Activated CD4-positive, alpha-beta memory T cell treated with anti-CD3 and anti-CD28 coated beads for 36 hours (primary cell): ENCODE measurements at places on chromosomes 3 and 15. TPM values are rescaled to one million over a fixed set of nuclear protein-coding genes. Genes with fewer than 3 reads are reported as not detected.

GRCh38 chr3:133757701-133758567 is 11.7 kb downstream of the TF start:
- DNase-seq: no peak

DNA sequence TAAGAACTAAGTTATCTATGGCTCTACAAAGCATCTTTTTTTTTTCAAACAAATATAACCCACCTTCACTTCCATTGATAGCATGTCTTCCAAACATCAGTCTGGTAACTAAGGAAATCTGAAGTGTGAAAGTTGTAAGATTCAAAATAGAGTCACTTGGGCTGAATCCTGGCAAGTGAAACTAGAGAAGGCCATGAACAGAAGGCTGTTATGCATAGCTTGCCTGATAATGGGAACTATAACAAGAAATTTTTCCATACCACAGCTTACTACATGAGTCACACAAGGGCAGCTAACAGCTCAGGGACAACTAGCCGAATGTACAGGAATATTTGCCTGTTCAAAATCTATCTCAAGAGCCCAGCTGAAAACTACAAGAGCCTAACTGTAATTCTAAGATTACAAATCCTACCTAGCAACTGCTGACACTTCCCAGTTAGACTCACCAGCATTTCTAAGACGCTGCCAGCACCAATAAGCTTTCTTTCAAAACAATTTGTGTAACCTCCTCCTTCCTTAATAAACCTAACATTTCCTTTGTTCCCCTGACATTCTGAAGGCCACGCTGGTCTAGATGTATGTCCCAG is 1066.5 kb downstream of the PLOD2 start:
- DNase-seq: no peak

GRCh38 chr3:28050885-28051284 is 190.5 kb upstream of the CMC1 start:
- peak; percentile 52 for DNase-seq

DNA sequence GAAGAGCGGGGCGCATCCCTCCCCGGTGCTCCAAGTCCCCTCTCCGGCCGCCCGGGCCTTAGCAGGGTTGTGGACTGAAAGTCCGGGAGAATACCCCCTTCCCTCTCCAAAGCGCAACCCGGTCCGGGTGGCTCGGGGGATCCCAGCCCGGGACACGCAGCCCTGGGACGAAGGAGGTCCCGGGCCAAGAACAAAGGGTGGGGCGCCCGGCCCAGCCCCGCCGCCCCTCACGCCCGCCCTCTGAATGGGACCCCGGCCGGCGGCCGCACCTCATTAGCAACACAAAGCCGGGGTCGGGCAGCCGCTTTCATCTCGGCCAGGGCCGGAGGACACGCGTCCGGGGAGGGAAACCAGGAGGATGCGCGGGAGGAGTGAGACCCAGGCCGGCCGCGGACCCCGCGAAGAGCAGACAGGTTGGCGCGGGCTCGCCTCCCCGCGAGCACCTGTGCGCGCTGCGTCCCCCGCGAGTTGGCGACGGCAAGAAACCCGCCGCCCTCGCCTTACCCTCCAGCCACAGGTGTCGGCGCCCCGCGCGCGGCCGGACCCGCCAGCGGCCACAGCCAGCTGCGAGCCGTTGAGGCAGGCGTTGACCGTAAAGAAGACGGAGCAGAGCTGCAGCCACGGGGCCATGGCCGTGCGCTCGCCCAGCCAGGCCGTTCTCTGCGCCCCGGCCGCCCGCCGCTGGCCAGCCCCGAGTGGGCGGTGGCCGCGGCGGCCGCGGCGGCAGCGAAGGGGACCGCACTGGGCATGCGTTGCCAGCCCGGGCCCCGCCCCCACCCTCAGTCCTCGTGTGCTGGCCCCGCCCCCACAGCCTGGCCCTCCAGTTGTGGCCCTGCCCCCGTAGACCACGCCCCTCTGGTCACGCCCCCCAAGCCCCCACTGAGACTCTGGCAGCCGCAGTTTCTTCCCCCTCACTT is at the start of gene IL17RD:
Gene IL17RD (minus strand): TSS at position 697 of the 917 bp plus-strand sequence. CDS start 67 bp downstream, at position 630.
- peak; percentile 72 for DNase-seq

SPESP1 gene
- 1.5 TPM for total RNA-seq

DNA sequence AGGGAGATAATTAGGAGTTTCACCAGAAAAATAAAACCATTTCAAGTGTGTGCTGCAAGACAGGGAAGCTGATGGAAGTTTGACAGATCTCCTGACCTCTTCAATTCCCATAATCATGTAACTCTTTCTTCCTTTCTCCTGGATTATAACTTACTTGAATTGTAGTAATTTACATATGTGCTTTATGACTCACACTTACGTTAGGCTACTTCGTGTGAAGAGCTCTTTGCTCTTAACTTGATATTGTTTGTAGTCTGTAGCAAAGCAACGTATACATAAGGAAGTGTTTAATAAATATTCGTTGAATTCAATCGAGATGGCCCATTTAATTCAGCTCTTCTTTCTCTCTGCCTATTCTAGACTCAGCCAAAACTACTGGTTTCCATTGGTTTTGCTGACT is 23.5 kb downstream of the ROBO2 start:
- DNase-seq: no peak

DNA sequence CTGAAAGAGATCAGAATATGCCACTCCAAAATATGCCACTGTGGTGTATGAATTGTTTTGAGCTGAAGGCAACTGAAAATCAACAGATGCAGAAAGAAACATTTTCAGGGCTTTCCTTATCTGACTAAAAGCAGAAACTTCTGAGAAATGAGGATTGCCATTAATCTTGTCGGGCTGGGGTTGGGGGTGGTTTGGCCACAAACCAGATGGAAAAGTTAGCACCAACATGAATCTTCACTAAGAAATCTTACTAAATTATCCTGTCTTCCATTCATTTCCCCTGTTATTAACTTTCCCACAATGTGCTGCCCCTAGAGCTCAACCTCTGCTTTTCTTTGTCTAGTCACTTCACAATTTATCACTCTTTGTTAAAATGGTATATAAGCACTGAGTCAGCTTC is 229.9 kb upstream of the GADL1 start:
- no peak for DNase-seq
